HCT116 (cell line): ENCODE measurements at places on chromosomes 11 and 22.

DNA sequence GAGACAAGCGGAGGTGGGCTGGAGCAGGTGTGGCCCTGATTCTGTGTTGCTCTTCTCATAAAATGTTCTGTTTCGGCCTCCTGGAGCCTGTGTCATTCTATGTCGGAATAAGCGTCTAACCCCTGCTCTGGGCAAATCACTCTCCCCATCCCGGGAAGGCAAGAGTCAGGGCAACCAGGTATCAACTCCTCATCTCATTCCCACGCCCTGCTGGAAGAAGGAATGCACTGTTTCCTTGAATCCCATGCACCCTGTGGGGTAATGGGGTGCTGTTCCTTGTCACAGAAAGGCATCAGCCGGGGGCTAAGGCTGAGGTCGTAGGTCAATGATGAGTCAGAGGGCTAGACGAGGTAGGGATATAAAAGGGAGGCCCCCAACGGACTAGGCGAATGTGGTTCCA, 2.6 kb downstream of the FAM180B start:
- DNase-seq: no peak

GRCh38 chr11:69683764-69684333, 8.7 kb upstream of the LTO1 start:
- no peak for DNase-seq

GRCh38 chr11:105177658-105178057, 38.1 kb upstream of the CARD18 start:
- no peak for DNase-seq

DNA sequence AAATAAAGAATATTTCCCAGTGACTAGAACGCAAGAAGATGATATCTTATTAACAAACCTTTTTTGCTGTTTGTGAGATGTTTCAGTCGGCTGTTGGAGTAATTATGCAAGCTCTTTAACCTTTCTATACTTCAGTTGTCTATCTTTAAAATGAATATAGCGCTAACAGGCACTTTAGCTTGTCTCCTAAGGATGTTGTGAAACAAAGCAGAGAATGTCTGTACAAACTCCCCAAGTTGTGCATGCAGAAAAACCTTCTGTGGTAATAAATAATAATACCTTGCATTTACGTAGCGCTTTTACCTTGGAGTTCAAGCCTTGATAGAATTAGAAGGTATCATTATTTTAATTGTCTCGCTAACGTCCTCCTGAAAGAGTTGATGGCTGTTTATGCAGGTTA, 1.9 kb upstream of the KDM2A start:
- no peak for DNase-seq

- DNase-seq: no peak
Measured at GRCh38 chr22:30305519-30305905, 16.2 kb upstream of the CASTOR1 start.

- no peak for DNase-seq
Measured at GRCh38 chr22:20022978-20023613, 2.2 kb downstream of the TANGO2 start.

DNA sequence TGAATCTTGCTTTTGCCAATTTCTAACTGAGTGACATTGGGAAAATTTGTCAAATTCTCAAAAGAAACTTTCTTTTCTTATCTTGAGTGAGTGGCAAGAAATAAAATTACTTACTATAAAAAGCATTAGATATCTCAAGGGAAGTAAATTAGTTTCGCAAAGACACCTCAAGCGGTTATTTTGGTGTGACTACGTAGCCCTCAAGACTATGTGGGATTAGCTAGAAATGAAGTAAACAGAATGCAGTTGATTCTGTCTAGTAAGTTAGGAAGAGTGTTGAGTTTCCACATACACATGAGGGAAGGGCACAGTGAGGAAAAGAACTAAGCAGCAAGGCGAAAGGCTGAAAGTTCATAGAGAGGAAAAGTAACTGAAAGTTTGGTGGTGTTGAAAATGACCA, 28.3 kb upstream of the MS4A6A start:
- DNase-seq: no peak

- no peak for DNase-seq
Measured at GRCh38 chr11:120184371-120184945, 26.4 kb upstream of the OAF start.

GRCh38 chr22:35128637-35129036, 62.7 kb downstream of the ISX start:
- DNase-seq: no peak

DNA sequence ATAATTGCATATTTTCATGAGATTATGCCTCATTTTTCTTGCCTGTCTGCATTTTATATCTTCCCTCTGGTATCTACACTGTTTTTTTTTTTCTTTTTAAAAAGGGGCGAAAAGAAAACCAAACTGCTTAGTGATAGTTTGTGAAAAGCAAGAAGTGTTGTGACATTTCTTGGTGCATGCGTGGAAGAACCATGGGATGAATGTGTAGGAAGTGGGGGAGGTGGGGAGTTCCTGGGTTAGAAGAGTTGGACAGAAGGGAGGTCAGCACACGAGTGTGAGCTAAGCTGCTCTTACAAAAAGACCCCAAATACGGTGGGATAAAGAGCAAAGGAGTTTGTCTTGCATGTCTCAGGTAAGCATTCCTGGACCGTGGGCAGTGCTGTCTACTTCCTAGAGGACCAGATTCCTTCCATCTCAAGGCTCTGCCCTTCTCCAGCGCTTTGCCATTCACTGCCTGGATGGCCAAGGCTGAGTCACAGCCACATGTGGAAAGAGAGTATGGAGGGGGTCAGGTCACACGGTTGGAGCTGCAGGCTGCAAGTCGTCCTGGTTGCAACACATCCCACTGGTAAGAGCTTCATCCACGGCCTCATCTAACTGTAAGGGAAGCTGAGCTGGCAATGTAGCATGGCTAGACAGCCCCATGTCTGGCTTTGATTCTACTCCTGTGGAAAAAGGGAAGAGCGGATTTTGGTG, 300.6 kb downstream of the DDX10 start:
- no peak for DNase-seq

DNA sequence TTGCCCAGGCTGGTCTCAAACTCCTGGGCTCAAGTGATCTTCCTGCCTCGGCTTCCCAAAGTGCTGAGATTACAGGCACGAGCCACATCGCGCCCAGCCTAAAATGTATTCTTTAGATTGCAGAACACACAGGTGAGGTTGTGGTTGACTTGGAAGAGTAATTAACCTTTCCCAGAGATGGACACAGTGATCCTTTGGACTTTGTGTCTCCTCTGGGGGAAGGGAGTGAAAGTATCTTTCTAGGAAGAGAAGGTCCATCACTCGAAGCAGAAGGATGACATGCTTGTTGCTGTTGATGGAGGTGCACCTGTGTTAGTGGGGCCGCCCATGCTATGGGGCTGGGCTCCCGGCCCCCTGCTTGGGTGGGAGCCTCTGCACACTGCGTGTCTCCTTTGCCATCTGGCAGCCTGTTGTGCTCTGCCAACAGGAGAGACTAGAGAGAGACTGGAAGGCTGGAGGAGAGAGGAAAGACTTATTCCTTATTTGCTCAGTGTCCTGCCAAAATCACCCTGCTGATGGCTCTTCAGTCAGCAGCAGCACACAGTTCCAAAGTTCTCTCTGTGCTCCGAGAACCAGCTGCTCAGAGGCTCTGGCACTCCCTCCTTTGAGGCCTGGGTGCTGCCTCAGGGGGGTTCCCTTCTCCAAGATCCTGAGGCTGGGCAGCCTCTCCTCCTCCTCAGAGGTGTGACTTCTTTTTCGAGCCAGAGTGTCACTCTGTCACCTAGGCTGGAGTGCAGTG, 33.1 kb upstream of the CYB5R3 start:
- DNase-seq: no peak

DNA sequence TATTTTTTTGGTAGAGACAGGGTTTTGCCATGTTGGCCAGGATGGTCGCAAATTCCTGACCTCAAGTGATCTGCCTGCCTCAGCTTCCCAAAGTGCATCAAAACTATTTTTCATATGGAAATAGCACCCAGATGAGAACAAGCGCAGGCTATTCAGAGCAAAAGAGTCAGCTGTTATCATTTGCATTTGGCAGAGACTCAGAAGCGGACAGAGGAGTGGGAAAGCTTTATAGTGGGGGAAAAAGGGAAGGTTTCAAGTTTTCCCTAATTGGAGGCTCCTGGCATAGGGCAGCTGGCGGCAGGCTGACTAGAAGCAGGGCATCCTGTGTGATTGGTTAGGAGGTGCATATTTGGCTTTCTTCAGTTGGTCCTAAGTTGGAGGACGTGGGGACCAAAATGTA, 20.2 kb downstream of the ATG13 start:
- no peak for DNase-seq

DNA sequence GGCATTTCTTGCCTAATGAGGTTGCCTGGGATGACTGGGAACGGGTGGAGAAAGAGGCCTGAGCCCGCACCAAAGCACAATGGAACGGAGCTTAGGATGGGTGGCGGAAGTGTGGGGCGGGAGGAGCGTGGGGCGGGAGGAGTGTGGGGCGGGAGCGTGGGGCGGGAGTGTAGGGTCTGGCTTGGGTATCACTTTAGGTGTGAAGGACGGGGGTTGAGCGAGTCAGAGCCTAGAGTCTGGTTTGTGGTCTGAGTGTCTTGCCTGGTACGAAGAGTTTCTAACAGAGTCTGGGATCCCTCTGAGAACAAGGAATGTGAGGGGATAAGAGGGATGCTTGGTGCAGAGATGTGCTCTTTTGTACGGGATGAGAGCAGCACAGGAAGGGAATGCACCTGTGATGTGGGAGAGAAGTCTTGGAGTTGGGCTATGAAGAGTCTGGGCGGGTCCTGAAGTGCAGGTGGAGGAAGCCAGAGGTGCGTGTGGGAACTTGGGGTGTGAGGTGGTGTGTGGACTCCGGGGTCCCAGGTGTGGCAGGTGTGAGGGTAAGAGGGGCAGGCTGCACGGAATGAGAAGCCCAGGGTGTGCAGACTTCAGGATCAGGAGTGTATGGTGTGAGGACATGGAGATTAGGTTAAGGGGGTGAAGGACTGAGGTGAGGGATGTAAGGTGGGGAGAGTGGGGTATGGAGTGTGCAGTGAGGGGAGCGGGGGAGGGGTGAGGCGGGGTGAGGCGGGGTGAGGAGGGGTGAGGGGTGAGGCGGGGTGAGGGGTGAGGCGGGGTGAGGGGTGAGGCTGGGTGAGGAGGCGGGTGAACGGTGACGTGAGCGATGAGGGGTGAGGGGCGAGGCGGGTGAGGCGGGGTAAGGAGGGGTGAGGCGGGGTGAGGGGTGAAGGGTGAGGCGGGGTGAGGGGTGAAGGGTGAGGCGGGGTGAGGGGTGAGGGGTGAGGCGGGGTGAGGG, 1.0 kb downstream of the SYCE3 start:
- DNase-seq: no peak

DNA sequence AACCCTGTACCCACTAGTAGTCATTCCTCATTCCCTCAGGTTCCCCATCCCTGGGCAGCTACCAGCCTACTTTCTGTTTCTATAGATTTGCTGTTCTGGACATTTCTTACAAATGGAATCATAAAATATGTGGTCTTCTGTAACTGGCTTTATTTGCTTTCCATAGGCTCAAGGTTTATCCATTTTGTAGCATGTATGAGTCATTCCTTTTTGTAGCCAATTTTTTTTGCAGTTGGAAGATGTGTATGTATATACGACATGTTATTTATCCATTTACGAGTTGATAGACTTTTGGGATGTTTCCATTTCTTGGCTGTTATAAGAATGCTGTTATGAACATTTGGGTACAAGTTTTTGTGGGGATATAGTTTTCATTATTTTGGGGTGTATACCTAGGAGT, 130.6 kb downstream of the WNT11 start:
- no peak for DNase-seq

GRCh38 chr11:81089242-81089641, 1644.4 kb downstream of the FAM181B start:
- DNase-seq: no peak

DNA sequence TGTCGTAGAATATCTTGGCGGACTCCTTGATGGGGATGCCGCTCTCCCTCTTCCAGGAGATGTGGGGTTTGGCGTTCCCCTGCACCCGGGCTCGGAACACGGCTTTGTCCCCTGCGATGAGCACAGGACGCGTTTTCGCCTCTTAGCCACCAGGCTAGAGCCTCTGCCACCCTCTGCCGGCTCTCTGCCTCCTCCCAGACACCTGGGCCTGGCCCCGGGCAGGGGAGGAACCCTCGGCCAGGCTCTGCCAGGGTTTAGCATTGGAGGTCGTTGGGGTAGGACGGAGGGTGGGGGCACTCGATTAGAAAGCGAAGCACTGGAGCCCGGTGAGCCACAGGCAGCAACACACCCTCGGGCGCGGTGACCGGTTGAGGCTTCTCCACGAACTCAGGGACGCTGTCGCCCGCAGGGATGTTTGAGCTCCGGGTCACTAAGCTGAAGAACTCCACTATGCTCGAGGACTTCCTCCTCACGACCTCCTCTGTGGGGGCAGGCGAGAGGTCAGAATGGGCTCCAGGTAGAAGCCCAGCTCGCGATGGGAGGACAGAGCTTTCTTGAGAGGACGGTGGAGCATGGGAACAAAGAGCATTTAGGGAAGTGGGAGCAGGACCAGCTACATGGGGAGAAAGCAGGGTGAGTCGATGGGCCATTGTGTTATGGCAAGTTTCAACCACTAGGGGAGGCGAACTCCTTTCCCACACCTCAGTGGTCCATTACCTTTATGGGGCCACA, 4.3 kb downstream of the IGSF22 start:
- peak; percentile 45 for DNase-seq

GRCh38 chr11:102719620-102720277, 5.0 kb downstream of the MMP8 start:
- no peak for DNase-seq

GRCh38 chr22:50012211-50013181, at the start of gene IL17REL:
IL17REL (minus strand) TSS chr22:50012765; CDS start chr22:50012646, 119 bp downstream.
- no peak for DNase-seq

GRCh38 chr11:88515002-88515401, 177.5 kb upstream of the CTSC start:
- no peak for DNase-seq

- no peak for DNase-seq
Measured at GRCh38 chr22:22943521-22944267, 56.1 kb downstream of the IGLL5 start.

DNA sequence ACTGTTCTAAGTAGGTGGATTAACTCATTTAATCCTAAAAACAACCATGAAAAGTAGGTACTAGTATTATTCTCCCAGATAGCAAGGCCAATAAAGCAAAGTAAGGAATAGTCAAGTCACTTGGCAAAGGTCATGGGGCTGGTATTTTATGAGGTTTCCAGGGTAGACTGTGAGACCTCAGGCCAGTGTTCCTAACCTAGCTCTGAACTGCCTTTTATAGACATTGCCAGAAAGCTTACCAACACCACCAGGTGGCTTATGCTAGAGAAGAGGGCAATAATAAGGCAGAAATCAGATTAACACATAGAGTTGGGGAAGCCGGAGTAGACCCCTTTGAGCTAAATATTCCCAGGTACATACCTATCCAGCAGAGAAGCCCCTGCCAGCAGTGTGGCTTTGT, 490.9 kb upstream of the TENM4 start:
- DNase-seq: no peak

- no peak for DNase-seq
Measured at GRCh38 chr22:45775569-45776312, 104.1 kb downstream of the ATXN10 start.
